ENCODE measurements at places on chromosomes 3 and 15.

GRCh38 chr3:112132554-112132953, 494 bp downstream of the GCSAM start:
- no peak for DNase-seq

- DNase-seq: no peak
Measured at GRCh38 chr3:52038227-52038626, 18.1 kb downstream of the DUSP7 start.

DNA sequence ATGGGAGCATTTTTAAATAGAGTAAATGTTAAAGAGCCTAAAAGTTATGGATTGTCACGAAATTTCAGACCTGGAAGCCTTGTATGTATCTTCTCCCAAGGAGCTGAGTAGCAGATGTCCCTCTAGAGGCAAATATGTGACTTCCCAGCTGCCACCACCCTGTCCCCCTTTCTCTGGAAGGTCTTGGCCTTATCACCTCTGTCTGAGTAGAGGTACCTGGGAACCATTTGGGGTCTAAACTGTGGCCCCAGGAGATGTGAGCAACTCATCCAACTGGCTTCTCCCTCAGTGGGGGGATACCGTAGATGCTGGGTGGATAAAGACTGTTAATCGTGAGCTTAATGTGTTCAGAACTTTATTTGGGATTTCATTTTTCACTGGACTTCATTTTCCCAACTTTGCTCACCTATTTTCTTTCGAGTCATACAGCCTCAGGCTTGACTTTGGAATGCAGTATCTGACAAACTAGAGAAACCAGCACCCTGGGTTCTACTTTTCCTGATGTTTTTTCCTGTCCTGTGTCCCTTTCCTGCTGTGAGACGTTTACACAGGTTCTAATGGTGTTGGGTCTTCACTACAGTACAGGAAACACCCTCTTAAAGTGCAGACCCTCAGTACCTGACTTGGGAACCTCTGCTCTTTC, 53.3 kb upstream of the CCR4 start:
- no peak for DNase-seq

- DNase-seq: no peak
Measured at GRCh38 chr3:138230525-138230924, 43.4 kb downstream of the ARMC8 start.

GRCh38 chr15:88684345-88684744, 45.5 kb downstream of the ISG20 start:
- no peak for DNase-seq

DNA sequence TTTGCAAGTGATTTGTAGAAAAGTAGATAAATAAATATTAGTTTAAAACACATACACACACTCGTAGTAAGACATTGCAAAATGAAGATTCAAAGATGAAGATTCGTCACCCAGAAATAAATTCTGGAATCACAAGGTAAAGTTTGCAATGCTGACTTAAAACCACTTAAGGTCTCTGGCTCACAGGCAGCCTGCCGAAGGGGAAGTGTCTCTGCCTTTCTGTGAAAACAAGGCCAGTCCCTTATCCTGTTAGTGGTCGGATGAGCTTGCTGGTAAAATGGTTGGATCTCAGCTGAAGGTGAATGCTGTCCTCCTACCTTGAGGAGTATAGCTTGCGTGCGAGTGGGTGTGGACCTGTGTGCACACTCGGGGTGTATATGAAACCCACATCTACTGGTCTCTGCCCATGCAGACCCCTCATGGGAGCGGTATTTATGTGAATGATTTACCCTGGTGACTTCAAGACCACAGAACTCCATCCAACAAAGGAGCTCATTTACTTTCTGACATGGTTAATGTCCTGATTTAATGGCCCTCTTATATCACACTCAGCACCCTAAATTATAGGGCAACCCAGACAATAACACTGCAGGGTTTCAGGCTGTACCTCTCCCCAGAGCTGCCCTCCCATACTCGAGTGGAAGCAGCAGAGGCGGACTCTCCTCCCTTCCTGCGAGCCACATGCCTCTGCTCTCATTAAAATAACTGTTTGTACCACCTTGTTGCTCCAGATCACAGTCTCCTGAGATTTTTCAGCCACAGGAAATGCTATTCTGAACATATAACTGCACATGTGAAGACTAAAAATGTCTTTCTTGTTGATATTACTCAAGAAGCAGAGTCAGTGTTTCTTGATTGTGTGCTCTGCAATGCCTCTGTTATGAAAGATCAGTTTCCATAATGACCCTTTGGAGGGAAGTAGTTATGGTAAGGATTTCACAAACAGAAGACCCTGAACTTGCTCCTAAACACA, 45.9 kb upstream of the ALDH1A3 start:
- no peak for DNase-seq

- DNase-seq: no peak
Measured at GRCh38 chr3:114673481-114673880, 379.7 kb downstream of the TIGIT start.

- no peak for DNase-seq
Measured at GRCh38 chr3:136595913-136596697, 156.1 kb downstream of the STAG1 start.

- no peak for DNase-seq
Measured at GRCh38 chr3:192543163-192543562, 184.2 kb downstream of the FGF12 start.

DNA sequence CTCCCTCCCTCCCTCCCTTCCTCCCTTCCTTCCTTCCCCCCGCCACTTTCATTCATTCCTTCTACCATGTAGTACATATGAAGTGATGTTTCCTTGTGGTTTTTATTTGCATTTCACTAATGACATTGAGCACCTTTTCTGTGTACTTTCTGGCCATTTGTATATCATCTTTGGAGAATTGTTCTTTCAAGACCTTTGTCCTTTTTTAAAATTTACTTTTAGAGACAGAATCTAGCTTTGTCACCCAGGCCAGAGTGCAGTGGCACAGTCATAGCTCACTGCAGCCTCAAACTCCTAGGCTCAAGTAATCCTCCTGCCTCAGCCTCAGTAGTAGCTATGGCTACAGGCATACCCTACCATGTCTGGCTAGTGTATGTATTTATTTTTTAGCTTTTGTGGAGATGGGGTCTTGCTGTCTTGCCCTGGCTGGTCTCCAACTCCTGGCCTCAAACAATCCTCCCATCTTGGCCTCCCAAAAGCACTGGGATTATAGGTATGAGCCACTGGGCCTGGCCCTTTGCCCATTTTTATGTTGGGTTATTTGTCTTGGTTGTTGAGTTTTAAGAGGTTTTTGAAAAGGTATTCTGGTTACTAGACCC, 42.0 kb upstream of the CTDSPL2 start:
- DNase-seq: no peak

DNA sequence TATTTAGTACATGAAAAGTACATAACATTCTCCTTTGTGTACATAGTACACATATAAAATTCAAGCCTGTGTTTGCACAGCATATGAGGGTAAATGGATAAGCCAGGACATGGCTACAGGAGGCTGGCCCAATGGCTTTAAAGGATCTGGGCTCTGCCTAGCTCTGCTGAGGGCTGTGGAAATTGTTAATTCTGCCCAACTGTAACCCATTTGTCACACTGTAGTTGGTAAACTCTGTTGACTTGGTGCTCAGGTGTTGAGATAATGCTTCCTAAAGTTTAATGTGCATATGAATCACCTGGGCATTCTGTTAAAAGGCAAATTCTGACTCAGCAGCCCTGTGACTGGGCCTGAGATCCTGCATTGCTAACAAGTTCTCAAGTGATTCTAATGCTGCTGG, 196.5 kb upstream of the ZPLD1 start:
- DNase-seq: no peak

GRCh38 chr15:49815526-49815925, 194.7 kb downstream of the DTWD1 start:
- DNase-seq: no peak

GRCh38 chr3:42119561-42120355, 28.6 kb downstream of the TRAK1 start:
- no peak for DNase-seq

GRCh38 chr3:5270666-5271371, 83.3 kb downstream of the EDEM1 start:
- no peak for DNase-seq

DNA sequence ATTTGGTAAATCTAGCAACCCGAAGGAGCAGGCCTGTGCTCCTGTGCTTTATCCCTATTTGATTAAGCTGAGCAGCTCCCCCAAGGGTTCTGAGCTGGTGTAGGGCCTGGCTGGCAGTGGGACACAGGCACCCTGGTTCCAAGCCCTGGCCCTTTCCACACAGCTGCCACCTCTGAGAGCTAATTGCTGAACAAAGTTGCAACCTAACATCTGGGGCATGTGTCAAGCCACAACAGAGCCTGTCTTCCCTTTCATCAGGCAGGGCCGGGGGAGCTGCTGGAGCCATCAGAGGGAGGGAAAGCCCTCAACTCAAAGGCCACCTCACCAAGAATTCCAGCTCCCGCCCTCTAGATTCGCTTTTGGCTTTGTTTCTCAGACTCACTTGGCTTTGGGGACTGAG, 17.1 kb upstream of the MRPS22 start:
- no peak for DNase-seq

GRCh38 chr3:141405591-141405990, 37.3 kb downstream of the ZBTB38 start:
- no peak for DNase-seq

DNA sequence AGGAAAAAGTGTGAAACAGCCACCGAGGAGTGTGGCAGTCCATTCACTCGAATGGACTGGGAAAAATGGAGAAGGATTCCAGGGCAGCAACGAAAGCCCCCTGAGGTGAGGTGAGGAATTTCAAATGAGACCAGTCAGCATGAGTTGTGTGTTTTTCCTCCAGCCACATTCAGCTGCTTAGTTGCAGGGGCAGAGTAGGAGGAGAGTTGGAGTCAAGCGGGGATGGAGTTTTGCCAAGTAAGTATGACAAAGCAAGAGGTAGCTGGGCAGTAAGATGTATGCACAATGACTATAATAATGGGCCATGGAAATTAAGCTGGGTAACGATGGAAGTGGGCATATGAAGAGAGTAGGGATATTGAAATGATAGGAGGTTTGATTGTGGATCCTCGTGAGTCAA, 64.4 kb downstream of the CCDC54 start:
- no peak for DNase-seq

- no peak for DNase-seq
Measured at GRCh38 chr3:48215466-48215865, 7.8 kb upstream of the CAMP start.

GRCh38 chr15:85758655-85758978, 36.1 kb downstream of the KLHL25 start:
- DNase-seq: no peak

Data from brain pericyte (primary cell).